Vagina (tissue), 2 donors: ENCODE measurements at places on chromosomes 11 and 22.

GRCh38 chr11:17593466-17594245, 46.6 kb downstream of the OTOG start:
- H3K4me1 ChIP-seq, result no peaks in the 10 kb centered on the region
- no peak overlapping the region for H3K4me3 ChIP-seq
- no peak overlapping the region for H3K27ac ChIP-seq
- DNase-seq, result peak; percentile 77
- no peaks in the 10 kb centered on the region for H3K36me3 ChIP-seq
- H3K27me3 ChIP-seq, result no peaks in the 10 kb centered on the region

DNA sequence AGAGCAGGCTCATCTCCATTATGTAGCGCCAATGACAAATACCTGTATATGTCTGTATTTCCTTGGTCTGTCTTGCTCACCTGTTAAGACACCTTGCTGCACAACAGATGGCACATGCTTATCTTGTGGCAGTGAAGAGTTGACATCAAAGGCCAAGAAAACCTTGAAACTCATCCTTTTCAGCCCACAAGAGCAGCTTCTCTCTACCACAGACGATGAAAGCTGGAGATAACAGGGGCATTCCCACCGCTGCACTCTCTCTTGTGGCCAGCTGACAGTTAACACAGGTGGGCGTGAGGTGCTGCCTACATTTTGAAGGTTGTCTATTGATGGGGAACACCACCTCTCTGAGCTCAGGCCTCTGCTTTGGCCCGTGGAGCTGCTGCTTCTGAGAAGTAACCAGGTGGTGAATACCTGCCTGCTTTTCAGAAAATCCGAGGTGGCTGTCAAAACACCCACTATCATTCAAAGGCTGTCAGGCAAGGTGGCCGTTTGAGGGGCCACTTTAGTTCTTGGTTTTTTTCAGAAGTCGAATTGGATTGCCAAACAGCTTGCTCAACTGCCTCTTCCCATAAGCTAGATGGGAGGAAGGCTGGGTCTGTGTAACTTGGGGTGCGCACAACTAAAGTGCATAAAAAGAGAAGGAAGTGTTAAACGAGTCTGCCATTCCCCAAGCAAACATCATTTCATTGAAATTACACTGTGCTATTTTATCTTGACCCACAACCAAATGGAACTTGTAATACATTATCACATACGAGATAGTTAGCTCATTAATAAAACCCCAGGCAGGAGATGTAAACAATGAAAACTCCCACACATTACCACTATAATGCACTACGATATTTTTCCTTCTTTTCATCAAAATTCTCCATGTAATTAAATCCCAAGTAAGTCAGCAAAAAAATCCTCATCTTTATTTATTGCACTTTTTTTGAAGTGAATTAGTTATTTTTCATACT, 87.1 kb upstream of the RAG2 start:
- no peaks in the 10 kb centered on the region for H3K4me1 ChIP-seq
- DNase-seq, result no peak
- no peaks in the 10 kb centered on the region for H3K27me3 ChIP-seq
- no peaks in the 10 kb centered on the region for H3K36me3 ChIP-seq
- H3K4me3 ChIP-seq, result no peak overlapping the region
- H3K27ac ChIP-seq, result no peak overlapping the region

DNA sequence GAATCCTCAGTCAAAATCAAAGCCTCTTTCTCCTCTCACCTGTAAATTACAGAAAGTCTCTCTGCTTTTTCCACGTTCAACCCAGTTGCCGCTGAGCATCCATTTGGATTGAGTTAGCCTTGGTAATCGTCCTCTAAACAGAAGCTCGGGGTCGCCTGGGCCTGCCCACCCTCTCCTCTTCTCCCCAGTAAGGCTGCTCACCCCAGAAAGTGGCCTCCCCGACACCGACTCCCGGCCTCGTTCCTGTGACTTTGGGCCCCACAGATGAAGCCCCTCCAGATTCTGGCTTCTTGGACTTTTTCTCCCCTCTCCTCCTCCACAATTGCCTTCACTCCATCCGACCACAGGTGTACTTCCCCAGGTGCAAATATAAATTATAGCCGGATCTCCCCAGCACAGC, 1500.0 kb downstream of the BRD1 start:
- no peaks in the 10 kb centered on the region for H3K36me3 ChIP-seq
- H3K4me1 ChIP-seq, result no peaks in the 10 kb centered on the region
- no peak overlapping the region for H3K27ac ChIP-seq
- H3K27me3 ChIP-seq, result no peaks in the 10 kb centered on the region
- DNase-seq, result no peak

- H3K36me3 ChIP-seq, result no peaks in the 10 kb centered on the region
- H3K4me3 ChIP-seq, result no peak overlapping the region
- H3K4me1 ChIP-seq, result peaks cover 9% of the 10 kb centered on the region
- DNase-seq, result no peak
Observed at GRCh38 chr11:123584186-123584585, 70.2 kb downstream of the SCN3B start.

DNA sequence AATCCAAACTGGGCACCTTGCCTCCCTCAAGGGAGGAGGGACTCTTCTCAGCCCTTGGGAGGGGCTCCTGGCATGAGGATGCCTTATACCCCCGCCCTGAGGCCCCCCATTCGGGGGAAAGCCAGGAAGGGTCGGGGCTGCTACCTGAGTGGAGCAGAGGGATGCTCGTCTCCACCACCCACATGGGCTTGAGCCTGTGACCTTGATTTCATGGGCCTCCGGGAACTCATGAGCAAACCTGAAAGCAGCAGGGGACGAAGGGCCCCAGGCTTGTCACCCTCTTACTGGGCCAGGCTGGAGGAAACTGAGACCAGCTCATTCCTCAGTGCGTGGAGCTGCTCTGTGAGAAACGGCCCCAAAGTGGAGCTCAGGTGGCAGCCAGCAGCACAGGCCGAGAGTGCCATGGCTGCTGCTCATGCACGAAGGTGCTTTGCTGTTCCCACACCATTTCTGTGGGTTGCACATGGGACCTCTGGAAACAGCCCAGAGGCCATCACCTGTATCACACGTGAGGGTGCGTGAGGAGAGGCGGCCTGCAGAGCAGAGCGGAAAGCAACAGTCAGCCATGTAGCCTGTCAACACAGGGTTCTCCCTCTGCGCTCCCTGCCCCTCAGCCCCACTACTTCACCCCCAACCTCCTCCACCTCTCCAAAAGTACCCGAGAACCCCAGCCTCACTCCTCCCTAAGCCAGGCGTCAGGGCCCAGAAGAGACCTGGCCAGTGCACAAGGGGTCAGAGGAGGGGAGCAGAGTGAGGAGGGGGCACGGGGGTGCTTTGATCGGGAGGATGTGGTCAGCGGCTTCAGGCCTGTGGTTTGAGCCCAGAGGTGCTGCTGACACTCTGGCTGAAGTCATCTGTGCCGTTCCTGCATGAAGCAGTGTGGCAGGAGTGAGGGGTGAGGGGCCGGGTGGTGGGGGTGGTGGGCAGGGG, 14.1 kb upstream of the IL2RB start:
- DNase-seq, result no peak
- H3K27ac ChIP-seq, result no peak overlapping the region
- H3K4me3 ChIP-seq, result no peak overlapping the region
- no peaks in the 10 kb centered on the region for H3K36me3 ChIP-seq
- no peaks in the 10 kb centered on the region for H3K27me3 ChIP-seq
